Stimulated activated CD4-positive, alpha-beta T cell treated with anti-CD3 and anti-CD28 coated beads, Interleukin-12 subunit alpha, Interleukin-12 subunit beta, amount 100 ng/mL, for 24 hours (primary cell): ENCODE measurements at places on chromosomes 2 and 18.

GRCh38 chr2:37232131-37232933 is 874 bp downstream of the NDUFAF7 start:
- DNase-seq: no peak

DNA sequence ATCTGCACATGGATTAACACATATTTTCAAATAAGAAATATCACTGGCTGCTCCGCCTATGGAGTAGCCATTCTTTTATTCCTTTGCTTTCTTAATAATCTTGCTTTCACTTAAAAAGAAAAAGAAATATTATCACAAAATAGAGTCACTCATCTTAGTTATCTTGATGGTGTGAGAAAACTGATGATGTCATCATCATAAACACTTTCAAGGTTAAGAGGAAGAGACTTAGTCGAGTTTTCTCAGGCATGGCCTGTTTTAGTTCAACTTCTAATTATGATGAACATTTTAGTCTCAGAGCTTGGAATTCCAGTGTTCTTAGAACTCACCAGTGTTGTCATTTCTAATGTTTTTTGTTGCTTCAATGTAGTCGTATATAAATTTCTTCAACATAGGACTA is 506.1 kb downstream of the PTPRM start:
- DNase-seq: no peak

- no peak for DNase-seq
These were observed 23.2 kb downstream of the SPEG start for GRCh38 chr2:219457784-219458369.

GRCh38 chr2:231190531-231191197 is 7.8 kb upstream of the ARMC9 start:
- no peak for DNase-seq

GRCh38 chr2:64623242-64623850 is 30.4 kb downstream of the SERTAD2 start:
- no peak for DNase-seq

DNA sequence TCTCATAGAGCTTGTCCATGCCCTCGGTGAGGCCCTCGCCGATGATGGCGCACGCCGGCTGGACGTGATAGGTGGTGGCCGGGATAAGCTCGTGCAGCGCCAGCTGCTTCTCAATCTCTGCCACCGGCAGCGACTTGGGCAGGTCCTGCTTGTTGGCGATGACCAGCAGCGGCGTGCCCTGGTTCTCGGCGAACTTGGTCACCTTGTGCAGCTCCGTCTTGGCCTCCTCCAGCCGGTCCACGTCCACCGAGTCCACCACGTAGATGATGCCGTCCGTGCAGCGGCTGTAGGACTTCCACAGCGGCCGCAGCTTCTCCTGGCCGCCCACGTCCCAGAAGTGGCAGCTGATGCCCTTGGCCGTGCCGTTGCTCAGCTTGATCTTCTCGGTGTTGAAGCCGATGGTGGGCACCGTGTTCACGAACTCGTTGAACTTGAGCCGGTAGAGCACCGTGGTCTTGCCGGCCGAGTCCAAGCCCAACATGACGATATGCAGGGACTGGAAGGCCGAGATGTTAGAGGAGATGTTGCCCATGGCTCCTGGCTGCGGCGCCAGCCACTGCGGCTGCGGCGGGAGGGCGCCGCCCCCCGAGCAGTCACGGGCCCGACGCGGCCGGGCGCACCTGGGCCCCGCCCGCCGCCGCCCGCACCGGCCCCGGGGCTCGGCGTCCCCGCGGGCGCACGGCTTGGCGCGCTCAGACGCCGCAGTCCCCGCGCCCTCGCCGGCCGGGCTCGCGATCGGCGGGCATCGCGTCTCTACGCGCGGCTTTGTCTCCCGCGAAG is 636 bp downstream of the ARL4C start:
- DNase-seq: no peak

DNA sequence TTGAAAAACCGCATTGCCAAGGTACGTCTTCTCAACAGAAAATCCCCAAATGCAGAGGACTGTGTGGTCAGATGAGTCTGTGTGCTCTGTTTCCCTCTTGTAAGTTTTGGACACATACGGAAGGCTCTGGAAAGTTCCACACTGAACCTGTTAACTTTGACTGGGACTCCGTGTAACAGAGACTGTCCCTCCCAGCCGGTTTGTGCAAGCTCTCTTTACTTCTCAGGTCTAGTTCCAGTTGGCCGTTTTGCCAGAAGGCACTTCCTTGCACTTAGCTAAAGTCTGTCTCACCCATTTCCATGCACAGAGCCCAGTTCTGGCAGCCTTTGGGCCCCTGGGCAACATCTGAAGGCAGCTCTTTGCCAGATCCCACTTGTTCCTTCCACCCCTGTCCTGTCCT is 22.0 kb downstream of the EFHD1 start:
- DNase-seq: no peak
